ENCODE measurements at places on chromosomes 2 and 18.

- DNase-seq, result no peak
Measured at GRCh38 chr2:42954227-42954962, 162.0 kb upstream of the HAAO start.

DNA sequence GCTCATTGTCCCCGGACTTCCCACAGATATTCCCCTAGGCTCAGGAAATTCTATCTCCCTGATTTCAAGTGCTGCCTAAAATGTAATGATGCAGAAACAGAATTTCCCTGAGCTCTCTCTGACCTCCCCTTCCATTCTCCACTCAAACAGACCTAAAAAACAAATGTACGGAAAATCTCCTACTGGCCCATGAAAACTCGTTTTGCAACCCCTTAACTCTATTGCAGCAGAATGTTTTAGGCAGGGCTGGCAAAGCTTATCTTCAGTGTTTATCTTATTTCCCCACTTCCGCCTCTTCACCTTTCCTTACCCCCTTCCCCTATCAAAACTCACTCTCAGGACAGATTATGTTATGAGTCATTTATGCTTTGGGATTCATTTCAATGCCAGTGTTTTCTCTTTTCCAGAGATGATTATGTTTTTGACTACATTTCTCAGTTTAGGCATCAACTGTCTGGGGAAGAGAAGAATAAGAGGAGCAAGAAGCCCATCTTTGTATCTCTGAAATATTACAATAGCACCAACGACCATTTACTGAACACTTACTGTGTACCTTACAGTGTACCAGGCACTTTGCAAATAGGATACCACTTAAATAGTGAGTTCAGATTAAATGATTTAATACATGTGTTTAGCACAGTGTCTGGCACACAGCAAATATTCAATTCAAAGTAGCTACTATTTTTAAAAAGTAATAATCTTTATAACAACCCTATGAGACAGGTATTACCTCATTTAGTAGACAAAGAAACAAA, 53.9 kb upstream of the STPG4 start:
- DNase-seq, result no peak

DNA sequence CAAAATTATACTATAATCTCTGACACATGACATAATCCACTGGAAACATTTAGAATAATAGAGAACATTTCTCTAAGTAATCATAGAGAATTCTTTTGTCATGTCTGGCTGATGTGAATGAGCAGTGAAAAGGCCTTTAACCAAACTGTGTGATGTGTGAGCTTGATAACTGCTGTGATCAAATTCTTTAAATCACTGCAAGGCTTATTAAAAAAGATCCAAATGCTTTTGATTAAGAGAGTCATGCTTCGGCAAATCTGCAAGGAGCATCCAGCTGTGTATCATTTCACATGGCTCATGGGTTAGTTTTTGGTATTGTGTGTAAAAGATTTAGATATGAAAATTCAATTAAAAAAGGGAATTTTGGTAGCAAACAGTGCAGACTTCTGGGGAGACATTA, 58.6 kb upstream of the TFPI start:
- DNase-seq, result no peak

- no peak for DNase-seq
Measured at GRCh38 chr2:26537069-26537825, 59.3 kb upstream of the OTOF start.

- DNase-seq, result no peak
Measured at GRCh38 chr2:158366342-158366741, 90.2 kb downstream of the CCDC148 start.

- no peak for DNase-seq
Measured at GRCh38 chr2:71385012-71385411, 53.4 kb downstream of the ZNF638 start.

DNA sequence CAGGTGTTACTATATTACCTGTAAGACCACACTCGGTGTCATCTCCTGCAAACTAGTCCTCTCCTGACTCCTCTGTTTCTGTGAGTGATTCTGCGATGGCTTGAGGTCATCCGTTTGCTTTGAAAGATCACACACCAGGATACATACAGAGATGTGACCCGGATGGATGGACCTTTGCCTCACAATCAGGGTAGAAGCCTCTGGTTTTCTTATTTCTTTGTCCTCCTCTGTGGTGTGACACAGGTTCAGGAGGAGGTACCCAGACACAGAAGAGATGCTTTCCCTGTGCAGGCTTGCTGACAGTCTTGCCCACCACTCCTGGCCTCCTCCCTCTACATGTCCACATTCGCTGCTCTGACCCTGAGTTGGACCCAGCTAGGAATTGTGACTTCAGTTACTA, 34.6 kb downstream of the PSD4 start:
- no peak for DNase-seq

DNA sequence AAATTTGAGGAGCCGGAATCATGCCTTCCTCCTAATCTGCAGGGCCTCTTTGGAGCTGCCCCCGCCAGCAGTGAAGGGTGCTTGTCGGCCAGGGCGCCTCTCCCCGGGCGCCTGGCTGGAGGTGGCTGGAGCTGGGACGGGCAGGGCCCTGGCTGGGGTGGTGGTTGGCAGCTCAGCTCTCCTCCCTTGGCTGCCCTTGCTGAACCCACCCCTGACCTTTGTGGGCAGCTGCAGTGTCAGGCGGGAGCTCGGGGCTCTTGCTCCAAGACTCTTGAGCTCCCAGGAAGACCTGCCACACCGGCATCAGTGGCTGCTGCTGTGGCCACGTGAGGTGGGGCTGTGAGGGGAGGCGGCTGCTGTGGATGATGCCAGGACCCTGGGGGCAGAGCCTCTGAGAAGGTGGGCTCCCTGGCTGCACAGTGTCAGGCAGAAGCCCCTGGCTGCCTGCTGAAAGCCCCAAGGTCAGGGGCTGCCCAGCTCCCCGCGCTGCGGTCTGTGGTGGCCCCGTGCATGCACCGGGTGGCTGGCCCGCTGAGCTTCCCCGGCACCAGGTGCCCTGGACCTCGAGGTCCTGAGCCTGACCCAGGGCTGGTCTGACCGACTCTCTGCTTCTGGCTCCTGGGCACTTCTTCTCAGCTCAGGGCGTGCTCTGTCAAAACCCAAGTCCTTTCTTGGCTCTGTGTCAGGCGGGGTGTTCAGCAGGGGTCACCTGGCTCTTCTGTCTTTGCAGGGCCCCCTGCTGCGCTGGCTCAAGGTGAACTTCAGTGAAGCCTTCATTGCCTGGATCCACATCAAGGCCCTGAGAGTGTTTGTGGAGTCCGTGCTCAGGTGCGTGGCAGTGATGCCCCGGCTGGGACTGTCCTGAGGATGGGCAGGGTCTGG, 34.5 kb downstream of the PDIA6 start:
- no peak for DNase-seq

- DNase-seq, result no peak
Measured at GRCh38 chr2:7618031-7618430, 700.8 kb downstream of the RNF144A start.

- DNase-seq, result no peak
Measured at GRCh38 chr2:235170536-235171521, 219.0 kb downstream of the SH3BP4 start.

DNA sequence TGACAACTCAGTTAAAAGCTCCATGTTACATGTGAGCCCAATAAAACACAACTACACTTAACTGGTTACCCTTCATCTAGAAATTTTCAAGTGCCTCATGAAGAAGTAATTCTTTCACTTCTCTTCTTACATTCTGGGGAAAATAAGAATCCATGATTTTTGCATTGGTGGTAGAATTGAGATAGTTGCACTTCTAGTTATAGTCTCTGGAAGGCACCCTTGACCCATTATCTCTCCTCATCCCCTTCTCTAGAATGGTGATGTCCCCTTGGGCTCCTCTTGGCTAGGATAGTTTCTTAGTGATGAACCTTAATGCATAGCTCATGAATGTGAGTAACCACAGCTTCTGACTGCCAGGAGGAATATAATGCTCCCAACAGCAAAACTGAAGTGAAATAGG, 3.6 kb downstream of the LGALSL start:
- peak; percentile 9 for DNase-seq

- no peak for DNase-seq
Measured at GRCh38 chr18:35616074-35616473, 34.5 kb downstream of the GALNT1 start.

GRCh38 chr2:178101321-178102079, 10.7 kb upstream of the RBM45 start:
- no peak for DNase-seq

DNA sequence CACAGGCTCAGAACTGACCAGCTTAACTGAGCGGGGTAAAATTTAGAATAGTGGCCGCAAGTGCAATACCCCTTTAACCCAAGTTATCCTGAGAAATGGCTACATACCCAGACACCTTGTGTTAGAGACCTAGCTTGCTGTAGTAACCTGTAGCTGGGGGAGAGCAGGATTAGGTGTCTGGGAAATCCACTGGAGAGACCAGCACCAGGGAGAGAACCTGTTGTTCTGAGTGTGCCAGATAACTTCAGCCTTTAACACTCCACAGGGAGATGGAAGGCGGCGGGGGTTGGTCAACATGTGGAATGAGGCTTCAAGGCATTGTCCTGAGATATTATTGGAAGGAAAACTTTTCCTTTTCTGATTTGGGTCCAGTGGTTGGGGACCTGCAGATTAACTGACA, 356.0 kb downstream of the PTPRM start:
- no peak for DNase-seq

DNA sequence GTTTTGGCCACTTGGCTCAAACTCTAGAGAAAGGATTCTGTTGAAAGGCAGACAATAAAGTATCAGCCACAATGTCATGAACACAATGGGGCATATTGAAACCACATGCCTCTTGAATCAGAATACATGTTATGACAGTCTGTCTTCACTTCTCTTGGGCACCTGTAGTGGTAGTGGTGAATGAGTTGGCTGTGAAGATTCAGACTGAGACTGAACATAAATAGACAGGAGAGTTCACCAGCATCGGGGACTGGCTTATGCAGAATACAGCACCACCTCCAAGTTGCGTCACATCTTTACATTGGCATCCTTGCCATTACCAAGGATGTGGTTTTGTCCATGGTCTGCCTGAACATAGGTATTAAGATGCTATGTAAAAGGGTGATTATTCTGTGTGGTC, 336.8 kb downstream of the MYCN start:
- no peak for DNase-seq

DNA sequence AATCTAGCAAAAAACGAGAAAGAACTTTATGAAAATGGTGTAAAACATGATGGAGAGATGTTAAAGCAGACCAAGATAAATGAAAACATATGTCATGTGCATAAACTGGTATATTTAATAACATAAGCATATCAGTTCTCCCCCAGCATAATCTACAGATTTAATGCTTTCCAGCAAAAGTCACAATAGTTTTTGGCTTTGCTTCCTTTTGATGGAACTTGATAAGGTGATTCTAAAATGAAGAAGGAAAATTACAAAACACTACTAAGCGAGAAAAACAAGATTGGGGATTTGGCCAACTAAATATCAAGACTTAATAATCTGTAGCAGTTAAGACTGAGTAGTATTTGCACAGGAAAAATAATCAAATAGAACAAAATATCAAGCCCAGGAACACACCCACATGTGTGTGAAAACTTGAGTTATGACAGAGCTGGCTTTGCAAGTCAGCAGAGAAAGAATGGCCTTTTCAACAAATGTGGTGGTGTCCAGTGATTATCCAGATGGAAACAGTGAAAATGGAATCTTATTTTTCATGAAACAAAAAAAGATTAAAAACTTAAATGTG, 83.7 kb upstream of the L3MBTL4 start:
- DNase-seq, result no peak

DNA sequence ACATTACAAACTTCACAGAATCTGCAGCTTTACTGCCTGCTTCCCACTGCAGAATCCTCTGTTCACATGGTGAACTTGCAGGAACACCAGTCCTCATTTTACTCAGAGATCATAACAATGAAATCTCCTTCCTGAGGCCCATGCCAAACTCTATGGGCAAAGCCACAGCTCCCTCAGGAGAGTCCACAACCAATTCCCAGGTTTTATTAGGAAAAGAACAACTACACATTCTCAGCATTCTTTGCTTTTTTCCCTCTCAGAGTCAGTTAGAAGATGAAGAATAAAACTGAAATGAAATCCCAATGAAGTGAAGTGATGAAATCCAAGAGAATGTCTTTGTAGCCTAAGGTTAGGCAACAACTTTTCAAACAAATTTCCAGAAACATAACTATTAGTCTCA, 233.7 kb downstream of the DSEL start:
- no peak for DNase-seq

- no peak for DNase-seq
Measured at GRCh38 chr18:60146220-60146960, 226.2 kb downstream of the MC4R start.

GRCh38 chr2:60470340-60470739, 83.1 kb downstream of the BCL11A start:
- DNase-seq, result no peak

DNA sequence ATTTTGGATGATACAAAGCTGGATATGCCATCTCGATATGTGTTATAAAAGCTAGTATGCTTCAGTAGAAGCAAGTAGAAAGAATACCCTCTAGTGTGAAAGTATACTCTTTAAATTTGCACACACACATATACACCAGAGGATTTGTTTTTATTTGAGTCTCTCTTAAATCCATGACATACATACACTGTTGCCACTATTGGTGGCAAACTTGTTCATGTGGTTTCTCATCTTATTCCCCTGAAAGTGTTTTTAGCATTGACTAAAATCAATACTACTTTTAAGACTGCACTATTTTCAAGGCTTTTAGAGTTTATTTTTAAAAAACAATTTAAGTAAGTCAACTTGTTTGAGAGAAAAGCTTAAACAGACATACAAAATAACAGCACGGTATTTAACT, 137.4 kb downstream of the IKZF2 start:
- no peak for DNase-seq

- no peak for DNase-seq
Measured at GRCh38 chr2:207227062-207227748, 61.5 kb upstream of the KLF7 start.

- no peak for DNase-seq
Measured at GRCh38 chr2:234231460-234231859, 181.0 kb downstream of the SPP2 start.

DNA sequence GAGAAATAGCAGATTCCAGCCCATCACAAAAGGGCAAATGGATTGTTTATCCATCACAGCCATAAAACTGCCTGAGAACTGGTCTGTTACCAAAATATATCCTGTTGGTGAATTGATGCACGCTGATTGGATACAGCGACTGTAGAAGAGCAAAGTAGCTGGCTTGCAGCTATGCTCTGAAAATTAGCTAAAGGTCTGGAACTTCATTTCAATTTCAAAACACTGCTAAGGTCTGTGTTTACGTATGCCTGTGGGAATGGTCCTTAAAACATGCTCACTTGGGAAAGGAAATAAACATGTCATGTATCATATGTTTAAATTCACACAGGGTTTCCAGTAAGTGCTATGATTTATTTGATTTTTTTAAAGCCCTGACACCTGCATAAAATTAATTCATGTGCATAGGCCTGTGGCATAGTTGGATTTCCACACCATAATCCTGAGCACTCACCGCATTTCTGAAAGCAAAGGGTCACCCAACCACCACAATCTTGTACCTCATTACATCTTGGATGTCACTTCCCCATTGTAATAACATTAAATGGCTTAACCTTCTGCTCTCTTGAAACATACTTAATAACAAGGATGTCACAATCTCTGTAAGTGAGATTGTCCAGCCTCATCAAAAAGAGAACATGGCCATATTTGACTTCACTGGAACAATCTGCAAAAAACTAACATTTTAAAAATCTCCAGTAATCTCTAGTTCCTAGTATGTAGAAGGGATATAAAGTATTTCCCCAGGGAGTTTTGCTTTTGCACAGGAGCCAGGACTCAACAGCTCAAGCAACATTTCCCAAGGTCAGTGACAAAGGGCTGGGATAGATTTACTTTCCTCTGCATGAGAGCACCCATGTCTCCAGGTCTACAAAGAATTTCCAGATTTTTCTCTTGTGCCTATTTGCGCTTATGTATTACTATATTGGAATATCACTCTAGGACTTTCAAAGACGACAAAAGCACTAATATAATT, 109.8 kb downstream of the FARSB start:
- no peak for DNase-seq

Measured in NAMALWA (cell line).